LNCaP clone FGC (cell line): ENCODE measurements at places on chromosomes 11 and 22.
A peak's percentile ranks its signal among the peaks of the same experiment; 100 is the strongest.

GRCh38 chr22:27295040-27295439 is 506.5 kb downstream of the MN1 start:
- DNase-seq = no peak

GRCh38 chr11:47509077-47509536 is 43.8 kb downstream of the CELF1 start:
- no peak for DNase-seq

GRCh38 chr11:22430141-22430541 is 92.0 kb downstream of the SLC17A6 start:
- DNase-seq = no peak

DNA sequence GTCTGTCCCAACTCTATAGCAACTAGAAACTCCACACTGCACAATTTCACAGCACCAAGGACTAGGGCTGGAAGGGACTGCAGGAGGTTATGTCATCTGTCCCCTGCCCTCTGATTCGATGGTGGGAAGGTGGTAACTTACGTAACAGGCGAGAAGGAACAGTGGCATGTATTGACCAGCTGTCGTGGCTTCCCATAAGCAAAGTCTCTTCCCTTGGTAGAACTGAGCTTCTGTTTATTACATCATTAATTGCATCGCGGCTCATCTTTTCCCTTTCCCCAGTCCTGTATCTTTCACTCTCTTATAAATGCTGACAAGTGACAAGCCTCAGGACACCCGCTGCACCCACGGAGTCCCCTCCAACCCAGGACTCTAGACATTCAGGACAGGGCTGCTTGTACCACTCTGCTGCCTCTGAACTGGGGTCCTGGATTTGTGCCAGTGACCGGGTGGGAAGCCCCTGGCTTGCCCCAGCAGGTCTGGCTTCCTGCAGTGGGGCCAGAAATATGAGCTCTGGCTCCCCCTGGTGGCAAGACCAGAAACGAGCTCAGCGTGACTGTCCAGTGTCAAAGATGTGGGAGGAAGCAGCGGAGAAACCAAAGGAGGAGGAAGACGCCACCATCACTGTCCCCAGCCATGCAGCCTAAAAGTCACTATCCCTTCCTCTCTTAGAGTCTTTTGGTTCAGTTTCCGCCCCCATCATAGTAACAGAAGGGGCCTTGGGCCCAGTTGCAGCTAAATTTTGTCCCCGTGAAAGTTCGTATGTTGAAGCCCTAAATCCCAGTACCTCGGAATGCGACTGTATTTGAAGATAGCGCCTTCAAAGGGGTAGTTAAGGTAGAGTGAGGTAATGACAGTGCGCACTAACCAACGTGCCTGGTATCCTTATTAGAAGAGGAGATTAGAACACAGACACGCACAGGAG is 84.5 kb downstream of the ISX start:
- DNase-seq = no peak

DNA sequence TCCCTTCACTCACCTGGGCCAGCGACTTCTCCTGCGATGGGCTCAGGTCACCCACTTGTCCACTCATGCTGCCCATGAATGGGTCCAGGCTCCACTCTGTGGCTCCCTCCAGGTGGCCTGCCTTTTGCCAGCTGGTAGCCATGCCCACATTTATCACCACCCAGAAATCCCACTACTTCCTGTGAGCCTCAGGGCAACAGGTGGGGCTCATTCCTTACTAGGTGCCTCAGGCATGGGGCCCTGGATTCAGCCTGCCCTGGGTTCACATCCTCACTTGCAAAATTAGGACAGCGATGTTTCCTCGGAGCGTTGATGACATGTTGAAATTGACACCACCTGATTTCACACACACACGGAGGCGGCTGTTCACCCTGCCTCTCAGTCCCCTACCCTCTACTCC is at the start of gene SEC14L6:
SEC14L6 (minus strand) TSS at position 126 of the 400 bp plus-strand sequence; CDS start at position 67, 59 bp downstream.
- DNase-seq = no peak

DNA sequence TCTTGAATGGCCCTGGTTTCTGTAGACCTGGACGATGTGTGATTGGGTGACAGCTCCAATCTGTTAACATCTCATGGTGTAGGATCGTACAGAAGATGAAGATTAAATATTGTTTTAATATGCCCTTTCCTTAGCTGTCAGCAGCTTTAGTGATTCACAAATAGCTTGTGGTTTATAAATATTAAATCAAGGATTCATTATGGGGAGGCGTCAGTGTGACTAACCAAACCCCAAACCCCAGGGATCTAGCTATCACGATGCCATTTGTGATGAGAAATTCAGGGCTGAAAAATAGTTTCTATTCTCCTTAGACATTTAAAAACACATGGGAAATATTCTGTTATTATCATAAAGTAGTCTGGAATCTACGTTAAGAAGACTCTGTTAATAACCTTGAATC is 73.4 kb downstream of the NCAM1 start:
- no peak for DNase-seq

DNA sequence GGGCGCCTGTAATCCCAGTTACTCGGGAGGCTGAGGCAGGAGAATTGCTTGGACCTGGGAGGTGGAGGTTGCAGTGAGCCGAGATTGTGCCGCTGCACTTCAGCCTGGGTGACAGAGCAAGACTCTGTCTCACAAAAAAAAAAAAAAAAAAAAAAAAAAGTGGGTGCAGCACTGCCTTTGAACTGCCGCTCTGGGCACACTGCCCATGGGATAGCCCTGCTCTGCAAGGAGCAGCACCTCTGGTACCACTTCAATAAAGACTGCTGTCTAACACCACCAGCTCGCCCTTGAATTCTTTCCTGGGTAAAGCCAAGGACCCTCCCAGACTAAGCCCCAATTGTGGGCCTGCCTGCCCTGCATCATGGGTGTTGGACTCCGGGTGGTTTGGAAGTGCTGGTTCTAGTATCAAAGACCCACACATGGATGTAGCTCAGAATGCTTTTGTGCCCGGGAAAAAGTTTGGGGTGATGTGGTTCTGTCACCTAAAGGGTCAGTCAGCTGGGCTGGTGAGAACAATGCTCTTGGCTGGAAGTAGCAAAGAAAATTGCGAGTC is 444.3 kb downstream of the TBC1D22A start:
- DNase-seq = no peak

GRCh38 chr11:132123449-132123848 is 753.0 kb downstream of the NTM start:
- no peak for DNase-seq

DNA sequence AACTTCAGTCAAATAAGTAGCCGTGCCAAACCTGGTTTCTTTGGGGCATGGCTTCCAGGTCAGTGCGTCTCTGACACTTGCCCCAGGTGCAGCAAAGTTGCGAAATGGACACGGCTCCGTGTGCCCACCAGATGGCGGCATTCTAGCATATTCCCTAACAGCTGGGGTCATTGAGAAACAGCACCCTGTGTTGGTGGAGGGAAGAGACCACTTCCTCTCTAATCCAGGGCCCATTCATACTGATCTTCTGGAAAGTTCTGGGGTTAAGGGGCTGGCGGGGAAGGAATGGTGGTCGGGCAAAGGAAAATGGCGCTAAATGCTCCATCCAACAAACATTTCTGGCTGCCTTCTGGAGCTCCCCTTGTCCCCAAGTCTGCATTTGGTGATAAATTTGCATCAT is 141.2 kb upstream of the TIMP3 start:
- no peak for DNase-seq

DNA sequence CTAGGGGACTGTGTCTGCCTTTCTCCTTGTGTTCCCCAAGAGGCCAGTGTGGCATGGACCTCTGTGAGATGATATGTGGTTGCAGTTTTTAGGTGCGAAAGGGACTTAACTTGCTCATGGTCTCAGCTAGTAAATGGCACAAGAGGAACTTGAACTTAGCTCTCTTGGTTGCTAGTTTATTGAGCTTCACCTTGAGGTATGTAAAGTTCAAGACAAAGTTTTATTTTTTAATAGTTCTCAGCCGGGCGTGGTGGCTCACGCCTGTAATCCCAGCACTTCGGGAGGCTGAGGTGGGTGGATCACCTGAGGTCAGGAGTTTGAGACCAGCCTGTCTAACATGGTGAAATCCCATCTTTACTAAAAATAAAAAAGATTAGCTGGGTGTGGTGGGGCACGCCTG is 71.6 kb upstream of the SUSD2 start:
- no peak for DNase-seq

DNA sequence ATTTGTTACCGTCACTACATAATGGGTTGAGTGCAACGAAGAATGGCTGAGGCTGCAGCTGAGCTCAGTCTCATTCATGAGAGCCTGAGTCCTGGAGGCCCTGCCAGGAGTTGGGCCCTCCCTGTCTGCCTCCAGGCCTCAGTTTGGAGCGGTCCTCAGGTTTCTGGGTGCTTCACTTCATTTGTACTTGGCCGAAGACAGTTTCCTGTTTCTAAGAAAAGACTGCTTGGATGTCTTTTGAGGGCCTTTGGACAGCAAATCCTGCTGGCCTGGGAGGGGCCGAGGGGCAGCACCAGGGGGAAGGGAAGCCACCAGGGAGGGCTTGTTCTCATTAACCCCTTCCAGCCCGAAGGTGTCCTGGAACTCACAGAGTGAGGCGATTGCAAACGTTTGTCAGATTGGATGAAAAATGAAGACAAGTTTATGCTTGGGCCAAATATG is 163.1 kb downstream of the ETS1 start:
- no peak for DNase-seq

DNA sequence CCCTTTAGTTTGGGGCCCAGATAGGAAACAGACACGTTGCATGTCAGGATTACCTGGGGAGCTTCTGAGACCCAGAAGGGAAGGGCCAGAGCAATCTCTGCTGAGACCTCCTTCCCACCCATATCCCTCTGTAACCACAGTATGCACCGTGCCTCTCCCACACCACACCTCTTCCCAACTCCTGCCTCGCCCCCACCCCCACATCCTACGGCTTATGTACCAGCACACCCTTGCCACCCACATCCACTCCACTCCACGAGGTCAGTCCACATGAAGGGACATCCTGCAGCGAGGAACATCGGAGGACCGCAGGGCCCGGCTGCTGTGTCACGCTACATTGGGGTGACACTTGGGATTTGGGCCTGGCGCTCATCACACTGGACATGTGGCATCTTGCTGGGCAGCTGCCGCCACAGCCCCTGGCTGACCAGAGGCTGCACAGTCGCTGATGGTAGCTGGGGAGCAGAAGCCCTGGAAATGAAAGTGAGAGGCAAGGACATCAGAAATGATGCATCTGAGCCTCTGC is 118.3 kb upstream of the LMO1 start:
- no peak for DNase-seq

GRCh38 chr11:113796663-113797259 is 17.2 kb downstream of the CLDN25 start:
- DNase-seq = peak; percentile 34

- no peak for DNase-seq
Measured at GRCh38 chr11:65435411-65435931, 12.9 kb downstream of the NEAT1 start.

DNA sequence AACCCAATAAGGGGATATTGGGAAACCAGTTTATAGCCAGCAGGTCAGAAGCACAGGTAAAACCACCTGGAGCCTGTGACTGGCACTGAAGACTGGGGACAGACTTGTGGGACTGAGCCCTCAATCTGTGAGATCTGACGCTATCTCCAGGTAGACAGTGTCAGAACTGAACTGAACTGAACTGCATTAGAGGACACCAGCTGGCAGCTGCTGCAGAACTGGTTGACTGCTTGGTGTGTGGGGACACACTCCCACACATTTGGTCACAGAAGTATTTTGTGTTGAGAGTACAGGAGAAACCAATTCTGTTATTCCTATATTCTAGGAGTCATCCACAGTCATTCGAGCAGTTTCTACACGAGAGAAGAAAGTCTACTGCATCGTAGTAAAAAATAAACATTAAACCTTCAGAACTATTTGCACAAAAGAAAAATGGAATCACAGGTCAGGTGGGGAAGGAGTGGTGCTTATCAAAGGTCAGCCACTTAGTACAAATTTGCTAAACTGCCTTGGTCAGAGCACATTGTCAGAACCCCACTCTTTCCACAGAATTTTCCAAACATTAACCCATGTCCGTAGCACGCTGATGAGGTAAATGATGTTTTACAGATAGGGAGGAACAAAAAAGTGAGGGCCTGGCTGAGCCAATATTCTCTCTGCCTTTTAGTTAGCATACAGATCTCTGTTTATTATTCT is 77.2 kb downstream of the SIK3 start:
- no peak for DNase-seq

GRCh38 chr11:72831521-72832300 is 17.5 kb downstream of the ATG16L2 start:
- peak; percentile 32 for DNase-seq

- DNase-seq = no peak
Measured at GRCh38 chr11:108786281-108786990, 121.6 kb downstream of the DDX10 start.

GRCh38 chr11:44452827-44453572 is 112.5 kb upstream of the CD82 start:
- DNase-seq = no peak

GRCh38 chr11:17263769-17264168 is 12.8 kb upstream of the NUCB2 start:
- no peak for DNase-seq

DNA sequence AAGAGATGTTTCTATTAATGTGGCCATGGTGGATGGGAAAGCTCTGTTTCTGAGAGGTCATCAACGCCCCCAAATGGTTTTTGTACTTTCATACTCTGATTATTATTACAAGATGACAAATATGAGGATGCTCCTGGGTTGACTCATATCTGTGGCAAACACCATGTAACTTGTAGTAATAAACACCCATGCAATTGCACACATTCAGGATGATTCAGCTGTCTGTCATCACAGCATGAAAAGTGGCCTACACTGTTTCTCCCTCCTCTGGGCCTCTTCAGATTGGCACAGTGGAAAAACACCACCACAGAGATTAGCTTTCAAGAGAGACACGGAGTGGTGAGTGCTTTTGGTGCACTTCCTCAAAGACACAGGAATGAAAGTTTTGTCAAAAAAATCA is 85.4 kb downstream of the MTNR1B start:
- no peak for DNase-seq

DNA sequence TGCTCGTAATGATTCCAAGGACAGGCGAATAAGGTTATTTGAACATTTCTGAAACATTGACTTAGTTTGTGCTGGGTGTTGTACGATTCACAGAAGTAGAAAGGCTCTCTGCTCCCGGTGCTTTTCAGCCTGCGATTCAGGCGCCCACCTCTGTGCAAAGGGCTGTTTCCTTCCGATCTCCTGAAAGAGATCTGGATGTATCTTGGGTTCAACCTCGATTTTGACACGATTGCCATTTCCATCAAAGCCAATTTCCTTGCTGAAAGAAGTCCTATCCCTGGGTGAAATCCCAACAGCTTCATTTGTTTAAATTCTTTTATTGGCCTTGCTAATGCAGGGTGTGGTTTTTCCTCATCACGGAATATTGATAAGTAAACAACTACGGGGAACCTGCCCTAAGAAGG is 1.1 kb upstream of the ZC3H12C start:
- peak; percentile 14 for DNase-seq

DNA sequence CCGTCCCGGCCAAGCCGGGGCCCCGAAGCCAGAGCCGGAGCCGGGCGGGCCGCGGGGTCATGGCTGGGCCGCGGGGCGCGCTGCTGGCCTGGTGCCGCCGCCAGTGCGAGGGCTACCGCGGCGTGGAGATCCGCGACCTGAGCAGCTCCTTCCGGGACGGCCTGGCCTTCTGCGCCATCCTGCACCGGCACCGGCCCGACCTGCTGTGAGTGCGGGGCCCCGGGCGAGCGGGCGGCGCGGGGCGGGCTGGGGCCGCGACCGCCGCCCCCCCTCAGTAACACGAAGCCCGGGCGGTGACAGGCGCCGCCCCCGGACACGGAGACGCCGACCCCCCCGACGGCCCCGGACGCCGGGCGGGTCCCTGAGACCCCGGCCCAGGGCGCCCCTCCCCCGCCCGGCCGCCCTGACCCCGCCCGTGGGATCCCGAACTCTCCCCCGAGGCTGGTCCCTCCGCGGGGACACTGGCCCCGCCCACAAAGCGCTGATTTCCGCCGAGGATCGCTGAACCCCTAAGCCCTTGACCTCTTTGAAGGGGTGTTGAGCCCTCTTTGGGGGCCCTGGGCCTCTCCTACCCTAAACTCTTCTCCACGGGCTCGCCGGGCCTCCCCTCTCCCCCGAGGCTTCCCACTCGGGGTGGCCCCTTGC is 389 bp downstream of the MICALL1 start:
- no peak for DNase-seq
